Activated CD8-positive, alpha-beta memory T cell treated with anti-CD3 and anti-CD28 coated beads for 36 hours (primary cell): ENCODE measurements at places on chromosomes 6 and 20. TPM values are rescaled to one million over a fixed set of nuclear protein-coding genes. Genes with fewer than 3 reads are reported as not detected.

The FAM217B gene
- 33.2 TPM for total RNA-seq

The NDUFAF4 gene
- total RNA-seq: 82.3 TPM

The STMND1 gene
- total RNA-seq: not detected

The LAMA2 gene
- total RNA-seq: 0.72 TPM

The LY6G6F gene
- total RNA-seq: not detected

The HLA-DRB5 gene
- total RNA-seq: 0.23 TPM
